NCI-H2029 treated with DMSO at 0.1 percent for 48 hours (cell line): ENCODE measurements at places on chromosomes 7 and 10.

- DNase-seq, result peak; percentile 35
Observed at GRCh38 chr7:48299580-48300169, 128.4 kb downstream of the ABCA13 start.

GRCh38 chr7:4074994-4075393 lies 607.1 kb upstream of the FOXK1 start:
- DNase-seq, result no peak

DNA sequence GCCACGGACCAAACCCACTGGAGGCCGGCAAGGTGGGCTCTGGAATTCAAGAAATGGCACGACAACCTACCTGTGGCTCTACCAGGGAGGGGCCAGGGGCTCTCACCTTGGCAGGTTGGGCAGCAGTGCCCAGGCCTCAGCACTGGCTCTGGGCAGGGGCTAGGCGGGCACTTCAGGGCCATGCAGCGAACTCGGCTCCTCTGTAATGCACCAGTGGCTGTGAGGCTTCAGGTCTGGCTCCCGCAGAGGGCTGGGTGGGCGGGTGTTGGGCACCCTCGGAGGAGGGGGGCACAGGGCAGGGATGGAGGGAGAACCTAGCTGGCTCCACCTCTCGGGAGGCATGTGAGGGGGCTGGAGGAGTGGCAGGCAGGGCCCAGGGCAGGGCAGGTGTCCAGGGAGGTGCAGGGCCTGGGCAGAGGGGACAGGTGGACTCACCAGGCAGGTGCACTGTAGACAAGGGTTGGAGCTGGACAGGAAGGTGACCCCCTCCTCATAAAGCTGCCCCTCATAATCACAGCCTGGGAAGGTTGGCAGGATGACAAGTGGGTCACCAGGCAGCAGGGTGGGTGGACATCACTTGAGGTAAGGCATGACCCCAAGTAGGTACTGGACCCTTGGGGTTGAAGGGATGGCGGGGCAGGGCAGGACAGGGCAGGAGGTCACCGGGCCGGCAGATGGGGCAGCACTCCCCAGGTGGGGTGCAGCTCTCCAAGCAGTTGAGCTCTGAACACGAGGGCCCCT lies 6.7 kb downstream of the KCP start:
- DNase-seq, result no peak

DNA sequence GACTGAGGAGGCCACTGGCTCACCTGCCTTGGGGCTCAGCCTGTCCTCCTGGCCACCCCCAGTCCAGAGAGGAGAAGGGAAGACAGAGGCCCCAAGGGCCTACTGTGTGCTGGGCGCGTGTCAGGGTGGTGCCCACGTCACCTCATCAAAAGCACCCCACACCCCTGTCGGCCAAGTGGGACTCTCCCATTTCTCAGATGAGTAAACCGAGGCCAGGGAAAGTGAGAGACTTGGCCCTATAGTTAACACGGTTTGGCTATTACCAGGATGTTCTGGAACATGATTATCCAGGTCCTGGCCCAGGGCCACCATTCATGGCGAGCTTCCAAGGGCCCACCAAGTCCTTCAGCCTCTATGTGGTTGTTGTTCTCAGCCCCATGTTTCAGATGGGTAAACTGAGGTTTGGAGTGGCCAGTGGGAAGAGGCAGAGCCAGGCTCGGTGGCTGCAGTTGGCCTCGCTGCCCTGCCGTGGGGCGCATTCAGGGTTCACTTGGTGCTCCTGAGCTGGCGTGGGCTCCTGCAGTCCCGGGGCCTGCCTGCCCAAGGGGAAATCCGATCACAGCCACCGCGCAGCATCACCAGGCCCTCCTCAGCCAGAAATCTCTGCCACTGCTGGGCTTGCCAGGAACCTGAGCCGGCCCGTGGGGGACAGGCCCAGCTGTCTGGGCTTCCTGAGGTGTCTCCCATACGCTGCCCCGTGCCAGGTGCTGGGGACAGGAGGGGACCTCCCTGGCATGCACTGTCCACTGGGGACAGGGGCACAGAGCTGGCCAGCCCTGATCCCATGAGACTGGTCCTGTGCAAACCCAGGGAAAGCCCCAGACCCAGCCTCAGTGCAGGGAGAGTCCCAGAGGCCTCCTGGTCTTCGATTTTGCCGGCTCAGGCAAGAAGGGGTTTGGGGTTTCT lies 117.7 kb upstream of the TNRC18 start:
- DNase-seq, result no peak

- no peak for DNase-seq
Observed at GRCh38 chr7:123681561-123681960, 25.9 kb downstream of the LMOD2 start.

DNA sequence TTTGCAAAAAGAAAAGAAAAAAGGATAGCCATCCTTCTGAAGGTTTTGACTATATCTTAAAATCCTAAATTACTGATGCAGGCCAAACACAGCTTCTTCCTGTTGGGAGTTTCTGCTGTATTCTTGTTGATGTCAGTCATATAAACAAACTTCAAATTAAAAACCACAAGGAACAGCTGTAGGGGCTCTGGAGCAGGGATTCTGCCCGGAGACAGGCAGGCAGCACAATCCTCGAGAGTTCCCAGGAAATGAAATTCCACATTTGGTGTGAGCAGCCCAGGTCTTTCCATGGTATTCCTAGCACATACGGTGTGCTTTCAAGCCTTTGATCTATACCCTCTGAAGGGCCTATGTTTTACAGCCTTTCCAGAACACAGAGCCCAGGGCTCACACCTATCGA lies 43.2 kb downstream of the INSYN2A start:
- DNase-seq, result no peak

GRCh38 chr7:116408166-116408565 lies 91.4 kb upstream of the CAV2 start:
- DNase-seq, result no peak

DNA sequence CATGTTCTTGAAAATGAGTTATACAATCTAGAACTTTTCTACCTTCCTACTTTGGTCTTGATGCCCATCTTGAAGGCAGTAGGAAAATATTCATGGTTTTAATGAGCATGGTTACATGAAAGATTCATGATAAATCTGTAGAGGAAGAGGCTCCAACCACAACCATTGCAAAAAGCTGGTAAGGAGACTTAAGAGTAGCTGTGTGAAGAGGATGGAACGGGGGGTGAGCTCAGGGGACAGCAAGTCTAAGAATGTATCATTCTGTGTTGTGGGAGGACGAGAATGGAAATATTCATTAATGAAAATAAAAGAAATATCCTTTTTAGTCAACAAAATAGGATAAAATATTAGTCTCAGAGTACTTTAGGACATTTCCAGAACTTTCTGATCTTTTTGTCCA lies 81.1 kb downstream of the BMPER start:
- DNase-seq, result no peak

- DNase-seq, result no peak
Observed at GRCh38 chr7:109402107-109402506, 832.4 kb downstream of the DNAJB9 start.

DNA sequence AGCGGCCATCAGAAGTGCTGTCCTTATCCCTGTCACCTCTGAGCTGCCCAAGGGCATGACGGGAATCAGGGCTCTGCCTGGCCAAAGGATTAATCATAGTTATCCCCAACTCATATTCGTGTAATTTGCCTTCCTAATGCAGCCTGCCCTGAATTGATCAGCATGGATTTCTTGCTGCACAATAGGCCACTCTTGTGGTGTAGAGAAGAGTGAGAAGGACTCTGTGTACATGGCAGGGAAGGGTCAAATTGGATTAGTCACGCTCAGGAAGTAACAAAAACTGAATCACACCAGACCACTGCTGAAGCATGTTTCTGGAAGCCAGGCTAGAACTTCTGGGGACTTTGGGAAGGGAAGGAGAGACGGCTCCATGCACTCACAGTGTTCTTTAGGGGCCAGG lies 227.0 kb downstream of the BUB3 start:
- no peak for DNase-seq

- no peak for DNase-seq
Observed at GRCh38 chr7:15099074-15099473, 196.5 kb upstream of the DGKB start.

DNA sequence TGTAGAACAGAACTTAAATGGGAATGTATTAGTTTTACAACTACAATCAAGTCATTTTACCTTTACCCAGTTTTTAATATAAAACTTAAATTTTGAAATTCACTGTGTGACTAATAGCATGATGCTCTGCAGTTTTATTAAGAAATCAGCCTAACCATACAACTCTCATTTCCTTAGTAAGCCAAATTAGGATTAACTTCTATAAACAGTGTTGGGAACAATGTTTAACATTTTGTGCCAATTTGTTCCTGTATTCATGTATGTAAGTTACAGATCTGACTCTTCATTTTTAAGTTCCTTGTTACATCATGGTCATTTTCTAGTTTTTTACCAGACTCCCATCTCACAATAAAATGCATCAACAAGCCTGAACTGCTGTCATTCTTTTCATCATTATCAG lies 209.8 kb downstream of the ZEB1 start:
- DNase-seq, result no peak

- DNase-seq, result no peak
Observed at GRCh38 chr10:93560541-93560940, 5.9 kb upstream of the FFAR4 start.

GRCh38 chr7:74217455-74218342 lies 7.9 kb downstream of the LAT2 start:
- DNase-seq, result no peak

DNA sequence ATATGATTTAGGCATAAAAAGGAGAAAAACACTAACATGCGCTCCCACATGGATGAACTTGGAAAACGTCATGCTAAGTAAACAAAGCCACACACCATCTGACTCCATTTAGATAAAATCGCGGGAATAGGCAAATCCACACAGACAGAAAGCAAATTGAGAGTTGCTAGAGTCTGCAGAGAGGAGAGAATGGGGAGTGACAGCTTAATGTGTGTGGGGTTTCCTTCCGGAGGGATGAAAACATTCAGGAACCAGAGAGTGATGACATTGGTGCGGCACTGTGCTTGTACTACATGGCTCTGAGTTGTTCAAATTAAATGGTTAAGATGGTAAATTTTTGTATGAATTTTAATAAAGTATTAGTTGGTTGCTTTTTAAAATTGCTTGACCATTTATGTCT lies 482.9 kb upstream of the AKR1E2 start:
- DNase-seq, result no peak

- no peak for DNase-seq
Observed at GRCh38 chr7:77188731-77189437, 10.7 kb downstream of the FGL2 start.

GRCh38 chr7:12607134-12607533 lies 36.6 kb downstream of the SCIN start:
- peak; percentile 99 for DNase-seq

DNA sequence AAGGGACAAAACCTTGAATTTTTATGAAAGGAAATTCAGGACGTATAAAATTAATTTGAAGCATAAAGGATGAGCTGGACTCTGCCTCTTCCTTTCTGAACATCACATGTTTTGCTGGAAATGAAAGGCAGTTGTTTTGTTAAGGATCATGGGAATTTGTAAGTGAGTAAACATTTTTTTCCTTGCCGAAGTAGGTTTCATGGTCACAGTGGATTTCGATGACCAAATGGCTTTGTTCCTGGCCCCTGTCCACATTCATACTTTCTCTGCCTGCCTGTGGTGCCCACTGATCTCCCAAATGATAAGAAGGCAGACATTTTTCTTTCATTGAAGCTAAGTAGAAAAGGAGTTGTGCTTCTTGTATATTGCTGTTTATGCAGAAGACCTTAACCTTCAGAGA lies 104.2 kb downstream of the ARID5B start:
- no peak for DNase-seq

DNA sequence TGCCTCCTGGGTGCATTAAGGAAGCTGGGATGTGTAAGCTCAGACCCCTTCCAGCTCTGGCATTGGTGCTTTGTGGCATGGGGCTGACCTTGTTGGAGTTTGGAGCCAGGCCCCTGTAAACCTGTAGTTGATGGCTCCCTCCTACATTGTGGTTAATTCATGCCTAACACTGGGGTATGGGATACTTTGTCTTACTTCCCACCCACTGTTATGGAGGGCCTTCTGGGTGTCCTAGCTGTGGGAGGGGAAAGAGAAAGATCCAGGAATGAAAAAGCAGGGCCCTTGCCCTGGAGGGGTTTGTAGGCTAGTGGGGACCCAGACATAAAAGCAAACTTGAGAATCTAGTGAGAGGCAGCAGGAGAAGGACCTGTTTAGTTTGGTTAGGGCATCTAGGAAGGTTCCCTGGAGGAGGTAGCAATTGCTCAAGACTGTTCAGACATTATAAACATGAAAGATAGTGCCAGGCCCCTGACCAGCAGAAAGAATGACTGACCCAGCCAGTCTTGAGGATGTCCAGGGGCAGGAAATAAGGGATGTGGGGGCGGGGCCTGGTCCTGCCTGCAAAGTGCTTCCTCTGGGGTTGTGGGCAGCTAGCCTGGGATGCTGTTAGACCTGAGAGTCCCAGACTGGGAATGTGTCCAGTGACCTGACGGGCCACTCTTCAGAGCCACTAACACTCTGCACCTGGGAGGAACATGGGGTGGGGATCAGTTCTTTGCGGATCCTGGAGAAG lies 6.6 kb downstream of the ADAMTS14 start:
- no peak for DNase-seq

DNA sequence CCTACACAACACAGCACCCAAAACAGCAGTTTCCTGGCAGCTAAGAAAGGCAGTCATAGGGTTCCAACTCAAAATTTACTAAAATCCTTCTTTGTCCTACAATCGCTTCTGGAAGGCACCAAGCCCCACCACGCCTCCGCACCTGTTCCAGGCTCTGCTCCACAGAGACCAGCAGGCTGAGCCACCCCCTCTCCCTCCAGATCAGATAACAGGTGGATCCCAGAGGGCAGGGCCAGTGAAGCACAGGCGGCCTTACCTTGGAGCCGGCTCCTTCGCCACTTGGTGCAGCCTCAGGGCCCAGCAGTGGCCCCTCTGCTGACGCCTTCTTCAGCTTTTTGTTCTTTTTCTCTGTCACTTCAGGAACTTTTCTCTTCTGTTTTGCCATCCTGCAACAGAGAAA lies 33.0 kb downstream of the ZFAND2A start:
- no peak for DNase-seq

- DNase-seq, result peak; percentile 3
Observed at GRCh38 chr7:66265566-66265965, 60.4 kb downstream of the TPST1 start.

GRCh38 chr7:22454446-22454845 lies 45.5 kb downstream of the STEAP1B start:
- no peak for DNase-seq

DNA sequence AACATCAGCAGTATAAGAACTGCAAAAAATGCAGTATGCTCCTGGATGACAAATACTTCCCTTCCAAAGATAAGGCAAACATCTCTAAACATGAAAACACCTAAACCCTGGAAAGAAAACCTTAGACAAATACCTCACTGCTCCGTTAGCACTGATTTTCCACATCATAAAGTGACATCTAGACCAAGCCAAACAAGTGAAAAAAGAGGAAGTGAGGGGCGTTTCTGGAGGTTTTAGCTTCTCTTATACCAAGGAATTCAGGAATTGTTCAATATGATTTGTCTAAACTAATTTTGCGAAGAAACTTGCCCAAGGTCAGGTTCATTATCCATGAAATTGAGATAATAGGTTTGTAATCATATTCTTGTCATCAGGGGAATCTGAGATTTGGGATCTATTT lies 279.7 kb downstream of the ADRA2A start:
- no peak for DNase-seq

- DNase-seq, result no peak
Observed at GRCh38 chr10:45219416-45219815, 96.0 kb downstream of the OR13A1 start.

GRCh38 chr10:76892766-76893479 lies 744.7 kb downstream of the KCNMA1 start:
- DNase-seq, result no peak

- no peak for DNase-seq
Observed at GRCh38 chr7:157090485-157091165, 48.1 kb upstream of the UBE3C start.
